ENCODE measurements at places on chromosomes 4 and X.
A peak's percentile ranks its signal among the peaks of the same experiment; 100 is the strongest.

DNA sequence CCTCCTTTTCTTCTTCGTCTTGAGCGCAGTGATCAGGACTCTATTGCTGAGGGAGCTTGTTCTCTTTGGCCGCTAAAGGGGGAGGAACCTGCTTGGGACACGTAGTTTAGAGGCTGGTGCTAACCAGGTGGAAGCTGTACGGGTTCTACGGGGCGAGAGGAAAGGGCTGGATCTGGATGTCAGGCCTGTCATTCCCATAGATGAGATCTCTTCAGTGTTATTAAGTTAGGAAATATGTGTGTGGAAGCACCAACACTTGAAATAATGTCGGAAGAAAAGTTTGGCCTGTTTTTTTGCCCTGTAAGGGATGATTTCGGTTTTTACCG, 643 bp downstream of the SRP72 start:
- no peak for DNase-seq

DNA sequence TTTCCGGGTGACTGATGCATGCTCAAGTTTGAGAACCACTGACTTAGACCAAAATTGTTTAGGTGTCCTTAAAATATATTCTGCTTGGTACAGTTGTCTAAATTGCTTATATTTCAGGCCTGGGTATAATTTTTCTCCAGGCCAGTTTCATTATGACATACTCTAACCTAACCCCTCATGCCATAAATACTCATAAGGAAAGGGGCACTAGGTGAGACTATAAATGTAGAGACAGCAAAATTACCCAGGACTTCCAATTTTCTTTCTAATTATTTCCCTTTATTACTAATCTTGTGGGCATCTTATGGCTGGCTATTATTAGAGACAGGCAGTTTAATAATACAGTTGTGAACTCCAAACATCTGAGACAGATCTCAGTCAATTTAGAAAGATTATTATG, 150.2 kb downstream of the RRAGB start:
- no peak for DNase-seq

DNA sequence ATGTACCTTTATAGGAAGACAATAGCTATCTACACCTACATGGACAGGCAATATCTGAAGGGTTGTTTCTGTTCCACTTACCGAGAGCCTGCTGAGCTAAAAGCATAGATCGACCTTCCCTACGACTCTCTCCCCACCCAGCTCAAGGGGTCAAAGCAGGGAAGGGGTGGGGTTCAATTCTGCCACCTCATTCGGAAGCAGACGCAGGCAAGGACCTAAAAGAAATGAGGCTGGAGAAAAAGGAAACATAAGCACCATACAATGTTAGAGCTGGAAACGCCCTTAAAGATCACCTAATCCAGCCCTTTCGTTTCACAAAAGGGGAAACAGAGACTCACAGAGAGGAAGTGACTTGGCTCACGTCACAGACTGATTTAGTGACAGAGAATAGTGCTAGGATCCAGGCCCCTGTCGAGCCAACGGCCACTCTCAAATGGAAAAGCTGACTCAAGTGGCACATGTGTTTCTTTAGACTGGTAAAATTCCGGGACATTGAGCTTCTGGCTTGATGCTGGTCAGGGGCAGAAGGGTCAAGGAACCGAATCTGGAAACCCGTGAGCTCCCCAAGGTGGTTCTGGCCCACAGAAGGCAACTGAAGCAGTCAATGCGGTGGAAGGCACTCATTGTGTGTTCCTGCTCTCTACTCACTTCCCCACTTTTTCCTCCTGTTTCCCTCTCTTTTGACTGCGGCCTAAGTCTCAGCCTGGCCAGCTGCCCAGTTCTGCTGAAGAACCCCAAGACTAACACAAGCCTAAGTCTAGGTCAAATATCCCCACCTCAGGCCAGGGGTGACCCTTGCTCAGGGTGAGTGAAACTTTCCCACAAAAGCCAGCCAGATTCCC, 7.5 kb downstream of the SEPTIN6 start:
- DNase-seq = peak; percentile 88

GRCh38 chrX:20026278-20026677, 35.4 kb upstream of the BCLAF3 start:
- peak; percentile 4 for DNase-seq

DNA sequence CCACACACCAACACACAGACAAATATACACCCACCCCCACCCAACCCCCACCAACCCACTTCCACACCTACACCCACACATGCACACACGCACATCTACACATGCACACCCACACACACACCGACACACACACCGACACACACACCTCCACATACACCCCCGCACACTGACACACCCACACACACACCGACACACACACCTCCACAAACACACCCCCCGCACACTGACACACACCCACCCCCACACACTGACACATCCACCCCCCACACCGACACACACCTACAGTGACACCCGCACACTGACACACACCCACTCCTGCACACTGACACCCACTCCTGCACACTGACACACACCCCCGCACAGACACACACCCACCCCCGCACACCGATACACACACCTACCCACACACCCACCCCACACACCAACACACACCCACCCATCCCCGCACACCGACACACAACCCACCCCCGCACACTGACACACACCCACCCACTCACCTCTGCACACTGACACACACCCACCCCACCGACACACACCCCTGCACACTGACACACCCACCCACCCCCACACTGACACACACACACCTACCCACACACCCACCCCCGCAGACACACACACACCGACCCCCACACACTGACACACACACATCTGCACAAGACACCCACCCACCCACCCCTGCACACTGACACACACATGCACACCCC, 31.1 kb downstream of the FGFRL1 start:
- DNase-seq = no peak

DNA sequence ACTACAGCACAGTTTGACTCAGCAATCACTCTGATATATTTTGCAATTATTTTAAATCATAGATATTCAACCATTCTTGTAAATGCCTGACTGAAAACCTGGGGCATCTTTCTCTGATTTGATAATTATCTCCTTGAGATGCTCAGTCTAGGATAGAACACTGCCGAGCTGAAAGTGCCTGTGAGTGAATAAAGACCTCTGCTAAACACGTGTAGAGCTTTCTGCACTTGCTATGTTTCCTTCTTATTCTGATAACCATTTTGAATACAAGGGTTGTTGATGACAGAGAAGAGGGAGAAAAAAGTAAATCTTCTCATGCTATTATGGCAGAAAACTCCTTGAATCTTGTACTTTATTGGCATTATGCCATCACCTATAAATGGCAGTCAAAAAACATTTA, 1843.4 kb upstream of the IGFBP7 start:
- no peak for DNase-seq

DNA sequence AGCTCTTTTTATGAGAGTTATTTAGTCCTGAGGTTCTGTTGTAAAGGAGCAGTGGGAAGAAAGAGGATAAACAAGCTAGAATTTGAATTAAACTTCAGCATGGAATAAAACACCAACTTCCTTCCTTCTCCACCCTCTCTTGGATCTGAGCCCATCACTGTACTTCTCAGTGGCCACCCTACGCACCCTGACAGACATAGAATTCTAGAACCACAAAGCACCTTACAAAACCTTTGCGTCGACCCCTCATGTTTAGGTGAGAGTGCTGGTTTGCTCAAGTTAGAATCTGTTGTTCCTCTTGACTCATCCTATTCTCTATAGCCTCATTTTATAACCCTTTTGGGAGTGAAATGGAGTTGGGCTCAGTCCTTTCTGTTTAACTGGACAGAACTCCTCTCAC, 84.6 kb upstream of the RPL34 start:
- no peak for DNase-seq

DNA sequence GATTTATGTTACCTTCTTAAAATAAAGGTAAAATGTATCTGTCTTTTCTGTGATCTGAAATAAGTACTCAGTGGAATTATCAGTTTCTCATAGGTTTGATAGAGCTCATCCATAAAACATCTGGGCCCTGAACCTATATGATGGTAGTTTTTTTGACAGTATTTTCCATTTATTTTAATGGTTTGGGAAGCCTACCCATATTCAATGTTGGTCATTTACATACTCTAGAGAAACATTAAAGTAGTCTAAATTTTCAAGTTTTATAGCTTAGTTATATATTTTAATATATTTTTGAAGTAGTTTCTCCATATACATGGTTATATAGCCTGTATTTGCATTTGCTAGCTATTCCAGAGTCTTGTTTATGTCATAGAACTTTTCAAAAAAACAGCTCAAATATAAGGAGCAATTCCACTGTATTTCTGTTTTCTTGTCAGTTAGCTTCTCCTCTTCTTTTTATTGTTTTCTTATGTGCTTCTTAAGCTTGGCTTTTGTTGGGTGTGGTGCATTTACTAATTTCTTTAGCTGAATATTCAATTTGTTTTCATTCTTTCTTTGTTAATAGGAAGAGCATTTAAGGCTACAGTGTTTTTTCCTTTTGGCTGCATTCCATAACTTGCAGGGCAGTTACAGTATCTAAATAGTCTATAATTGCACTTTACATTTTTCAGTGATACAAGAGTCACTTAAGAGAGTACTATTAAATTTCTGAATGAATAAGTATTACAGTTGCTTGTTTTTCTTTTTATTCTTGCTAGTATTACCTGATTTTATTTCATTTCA, 181.4 kb downstream of the DKK2 start:
- DNase-seq = no peak

DNA sequence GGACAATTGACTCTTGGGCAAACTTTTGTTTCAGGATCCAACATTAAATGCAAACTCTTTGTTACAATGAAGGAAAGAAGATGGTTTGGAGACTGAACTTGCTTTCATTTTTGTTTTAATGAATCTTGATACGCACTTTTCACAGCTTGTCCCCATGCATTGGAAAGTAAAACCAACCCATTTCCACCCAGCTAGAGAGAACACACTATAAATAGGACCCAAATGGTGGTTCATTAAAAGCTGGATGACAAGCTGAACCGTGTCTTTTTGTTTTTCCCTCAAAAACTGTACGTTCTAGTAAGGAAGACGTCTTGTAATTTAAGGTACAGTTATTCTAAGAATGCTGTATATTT, 95.3 kb upstream of the EGFL6 start:
- DNase-seq = no peak

- no peak for DNase-seq
Observed at GRCh38 chrX:39613997-39614679, 483.6 kb downstream of the BCOR start.

DNA sequence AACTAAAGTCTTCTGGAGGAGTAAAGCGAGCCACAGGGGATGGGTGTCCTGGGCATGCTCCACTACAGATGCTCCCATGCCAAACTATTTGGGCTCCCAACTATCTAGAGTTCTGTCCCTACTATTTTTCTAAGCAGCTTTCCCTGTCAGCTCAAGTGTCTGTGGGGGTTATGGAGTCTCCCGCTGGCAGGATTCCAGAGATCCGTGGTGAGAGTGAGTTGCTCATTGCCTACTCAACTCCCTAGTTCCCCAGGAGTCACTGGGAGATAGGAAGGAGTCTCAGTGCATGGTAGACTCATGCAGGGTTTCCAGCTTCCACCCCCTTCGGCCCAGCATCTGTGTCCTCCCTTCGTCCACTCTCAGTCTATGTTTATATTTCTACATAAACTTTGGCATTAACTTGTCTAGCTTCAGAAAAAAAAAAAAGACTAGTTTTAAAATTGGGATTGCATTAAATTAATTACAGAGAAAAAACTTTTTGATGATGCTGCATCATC, 55.1 kb upstream of the INPP4B start:
- no peak for DNase-seq

DNA sequence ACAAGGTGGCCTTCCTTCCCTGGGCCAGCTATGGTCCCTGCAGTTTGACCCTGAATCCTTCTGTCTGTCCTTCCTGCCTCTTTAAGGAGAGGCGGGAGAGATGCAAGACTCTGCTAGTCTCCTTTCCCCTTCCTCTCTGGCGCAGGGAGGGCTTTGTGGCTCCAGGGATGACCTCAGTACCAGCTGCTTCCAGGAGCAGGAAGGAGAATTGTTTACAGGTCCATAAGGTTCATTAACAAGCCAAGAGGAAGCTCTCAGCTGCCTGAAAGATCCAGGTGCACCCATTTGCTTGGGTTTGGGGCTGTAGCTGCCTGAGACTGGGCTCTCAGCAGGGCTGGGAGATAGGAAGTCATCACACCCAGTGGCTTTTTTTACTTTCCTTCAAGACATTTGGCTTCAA, 4.0 kb upstream of the FATE1 start:
- DNase-seq = no peak

DNA sequence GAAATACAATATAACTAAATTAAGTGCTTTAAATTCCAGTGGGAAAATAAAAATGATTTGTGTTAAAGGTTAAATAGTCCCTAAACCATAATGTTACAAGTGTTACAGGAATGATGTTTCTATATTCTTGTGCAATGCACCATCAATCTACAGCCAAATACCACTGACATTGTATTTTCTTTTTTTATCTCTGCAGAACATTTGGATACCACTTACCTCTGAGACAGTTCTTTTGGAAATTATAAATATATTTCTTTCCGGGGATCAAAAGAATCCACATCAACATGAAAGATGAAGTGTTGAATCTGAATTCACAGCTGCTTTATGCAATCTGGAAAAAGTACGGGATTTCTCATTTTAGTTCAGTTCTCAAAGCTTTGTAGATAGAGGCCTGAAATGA, 518.3 kb upstream of the AGA start:
- DNase-seq = no peak

DNA sequence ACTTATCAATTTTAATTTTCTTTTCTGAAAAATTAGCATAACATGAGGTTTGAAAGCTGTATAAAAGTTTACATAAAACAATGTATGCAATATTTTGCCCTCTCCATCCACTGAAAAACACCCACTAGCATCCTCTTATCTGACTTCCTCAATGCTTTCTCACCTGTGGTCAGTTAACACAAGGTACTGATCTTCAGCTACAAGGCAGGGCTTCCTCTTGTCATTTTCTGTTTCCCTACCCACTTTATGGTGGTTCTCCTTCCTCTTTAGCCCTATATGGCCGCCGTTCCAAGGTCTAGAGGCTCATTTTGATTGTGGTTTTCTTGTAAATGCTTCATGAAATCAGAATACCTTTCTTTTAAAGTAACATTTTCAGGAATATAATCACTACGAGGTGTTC, 618.6 kb upstream of the CPEB2 start:
- no peak for DNase-seq

DNA sequence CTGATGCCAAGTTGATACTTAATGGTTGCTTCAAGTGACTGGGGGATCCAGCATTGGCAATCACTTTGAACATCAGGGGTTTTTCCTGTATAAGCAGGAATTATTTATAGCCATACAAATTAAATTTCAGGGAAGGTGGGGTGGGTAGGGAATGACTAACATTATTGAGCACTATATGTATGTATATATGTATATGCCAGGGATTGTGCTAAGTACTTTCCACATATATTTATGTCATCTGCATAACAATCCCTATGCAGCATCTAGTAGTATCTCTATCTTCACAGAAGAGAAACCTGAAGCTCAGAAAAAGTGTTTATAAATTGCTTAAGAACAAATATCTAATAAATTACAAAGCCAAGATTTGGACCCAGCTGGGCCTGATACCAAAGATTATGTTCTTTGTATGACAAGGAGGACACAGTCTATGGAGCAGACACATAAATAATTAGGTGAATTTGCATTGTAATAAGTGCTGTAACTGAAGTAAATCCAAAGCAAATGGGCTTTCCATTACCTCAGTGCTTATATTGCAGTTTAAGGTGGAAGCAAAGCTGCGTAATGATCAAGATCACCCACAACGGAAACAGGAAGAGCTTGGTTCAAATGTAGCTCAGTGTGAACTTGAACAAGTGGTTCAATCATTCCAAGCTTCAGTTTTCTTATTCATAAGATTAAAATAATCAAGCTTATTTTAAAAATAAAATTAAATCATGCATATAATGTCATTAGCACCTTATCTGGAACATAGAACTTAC, 18.9 kb upstream of the RASGEF1B start:
- no peak for DNase-seq

GRCh38 chr4:179372746-179373145, 1930.5 kb upstream of the AGA start:
- DNase-seq = peak; percentile 28

- no peak for DNase-seq
Observed at GRCh38 chr4:104942990-104943743, 203.5 kb upstream of the TET2 start.
